ENCODE measurements at places on chromosomes 1 and 21. TPM values are rescaled to one million over a fixed set of nuclear protein-coding genes. Genes with fewer than 3 reads are reported as not detected.

- no peak for DNase-seq
Measured at GRCh38 chr1:72485801-72486200, 203.5 kb upstream of the NEGR1 start.

- DNase-seq: no peak
Measured at GRCh38 chr1:167156466-167156865, 62.6 kb downstream of the STYXL2 start.

DNA sequence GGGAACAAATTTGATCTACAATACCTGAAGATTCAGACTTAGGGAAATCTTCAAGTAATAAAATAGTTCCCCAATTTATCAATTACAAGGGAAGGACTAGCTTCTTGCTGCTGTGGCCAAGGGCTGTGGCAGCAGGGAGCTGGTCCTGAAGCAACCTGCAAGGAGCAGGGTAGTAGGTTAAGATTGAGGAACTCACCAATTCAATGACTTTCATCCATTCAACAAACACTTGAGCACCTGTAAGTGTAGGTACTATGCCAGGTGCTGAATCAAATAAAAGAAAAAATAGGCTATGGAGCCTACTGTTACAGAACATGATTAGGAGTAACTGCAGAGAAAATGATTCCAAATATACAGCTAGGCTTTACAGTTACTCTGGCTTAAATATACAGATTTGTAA, 64.2 kb upstream of the RBM34 start:
- no peak for DNase-seq

GRCh38 chr1:186865253-186865652, 36.5 kb downstream of the PLA2G4A start:
- no peak for DNase-seq

DNA sequence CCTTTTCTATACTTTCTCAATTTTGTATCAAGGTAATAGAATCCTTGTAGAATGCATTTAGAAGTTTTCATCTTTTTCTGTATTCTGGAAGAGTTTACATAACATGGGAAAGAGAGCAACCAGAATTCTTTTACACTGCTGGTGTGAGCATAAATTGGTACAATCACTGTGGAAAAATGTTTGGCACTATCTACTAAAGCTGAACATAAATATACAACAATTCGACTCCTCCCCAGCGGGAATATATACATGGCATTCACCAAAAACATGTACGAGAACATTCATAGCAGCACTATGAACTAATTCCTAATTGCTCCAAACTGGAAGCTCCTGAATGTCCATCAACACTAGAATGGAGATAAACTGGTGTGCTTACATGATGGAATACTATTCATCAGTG, 1.8 kb upstream of the ACBD6 start:
- no peak for DNase-seq

DNA sequence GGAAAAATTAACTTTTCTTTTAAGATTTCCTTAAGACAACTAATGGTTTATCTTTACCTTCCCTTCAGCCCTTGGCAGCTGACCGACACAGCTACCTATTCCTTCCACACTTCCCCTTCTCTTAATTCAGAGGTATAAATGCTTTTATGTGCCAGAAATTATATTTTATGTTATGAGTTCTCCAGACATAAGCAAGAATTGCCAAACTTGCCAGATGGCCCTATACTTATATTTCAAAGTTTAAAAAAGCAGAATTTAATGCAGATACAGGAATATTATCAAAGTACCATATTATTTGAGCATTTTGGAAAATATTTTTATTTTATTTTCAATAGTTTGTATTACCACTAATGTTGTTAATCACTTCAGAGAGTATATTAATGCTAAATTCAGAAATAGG, 445.0 kb downstream of the PTBP2 start:
- no peak for DNase-seq

GRCh38 chr1:203526572-203526971, 32.6 kb downstream of the OPTC start:
- DNase-seq: no peak

DNA sequence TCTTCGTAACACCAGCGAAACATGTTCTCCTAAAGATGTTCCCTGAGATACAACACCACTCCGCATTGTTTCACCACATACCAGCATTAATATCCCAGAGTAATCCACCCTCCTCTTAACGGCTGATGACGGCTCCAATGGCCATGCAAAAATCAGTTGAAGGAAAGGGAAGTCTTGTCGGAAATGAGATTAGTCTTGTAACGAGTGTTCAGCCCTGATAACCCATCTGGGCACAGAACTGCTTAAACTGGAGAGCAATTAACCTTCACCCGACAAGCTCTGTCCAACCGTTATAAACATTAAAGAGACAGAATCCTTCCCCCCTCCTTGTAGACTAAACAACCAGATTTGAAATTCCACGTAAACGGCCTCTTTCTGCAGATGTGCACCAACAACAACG, 21.9 kb downstream of the ERG start:
- peak; percentile 96 for DNase-seq

DNA sequence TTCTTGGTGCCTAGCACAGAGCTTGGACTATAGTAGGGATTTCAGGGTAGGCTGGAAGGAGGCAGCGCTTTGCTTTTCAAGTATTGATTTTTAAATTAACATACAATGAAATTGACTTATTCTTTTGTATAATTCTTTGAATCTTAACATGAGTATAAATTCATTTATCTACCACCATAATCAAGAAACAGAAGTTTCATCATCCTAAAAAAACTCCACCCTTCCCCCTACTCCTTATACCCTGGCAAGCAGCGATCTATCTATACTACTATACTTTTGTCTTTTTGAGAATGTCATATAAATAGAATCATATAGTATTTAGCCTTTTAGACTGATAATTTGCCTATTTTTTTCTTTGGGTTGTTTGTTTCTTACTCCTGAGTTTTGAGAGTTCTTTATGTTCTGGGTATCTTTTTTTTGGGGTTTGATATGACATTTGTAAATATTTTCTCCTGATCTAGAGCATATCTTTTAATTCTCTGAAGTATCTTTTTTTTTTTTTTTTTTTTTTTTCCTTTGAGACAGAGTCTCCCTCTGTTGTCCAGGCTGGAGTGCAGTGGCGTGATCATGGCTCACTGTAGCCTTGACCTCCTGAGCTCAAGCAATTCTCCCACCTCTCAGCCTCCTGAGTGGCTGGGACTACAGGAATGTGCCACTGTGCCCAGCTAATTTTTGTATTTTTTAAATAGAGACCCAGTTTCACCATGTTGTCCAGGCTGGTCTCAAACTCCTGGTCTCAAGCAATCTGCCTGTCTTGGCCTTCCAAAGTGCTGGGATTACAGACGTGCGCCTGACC, 6.4 kb downstream of the RPS6KC1 start:
- no peak for DNase-seq

GRCh38 chr1:117250061-117250606, 39.4 kb upstream of the VTCN1 start:
- no peak for DNase-seq

DNA sequence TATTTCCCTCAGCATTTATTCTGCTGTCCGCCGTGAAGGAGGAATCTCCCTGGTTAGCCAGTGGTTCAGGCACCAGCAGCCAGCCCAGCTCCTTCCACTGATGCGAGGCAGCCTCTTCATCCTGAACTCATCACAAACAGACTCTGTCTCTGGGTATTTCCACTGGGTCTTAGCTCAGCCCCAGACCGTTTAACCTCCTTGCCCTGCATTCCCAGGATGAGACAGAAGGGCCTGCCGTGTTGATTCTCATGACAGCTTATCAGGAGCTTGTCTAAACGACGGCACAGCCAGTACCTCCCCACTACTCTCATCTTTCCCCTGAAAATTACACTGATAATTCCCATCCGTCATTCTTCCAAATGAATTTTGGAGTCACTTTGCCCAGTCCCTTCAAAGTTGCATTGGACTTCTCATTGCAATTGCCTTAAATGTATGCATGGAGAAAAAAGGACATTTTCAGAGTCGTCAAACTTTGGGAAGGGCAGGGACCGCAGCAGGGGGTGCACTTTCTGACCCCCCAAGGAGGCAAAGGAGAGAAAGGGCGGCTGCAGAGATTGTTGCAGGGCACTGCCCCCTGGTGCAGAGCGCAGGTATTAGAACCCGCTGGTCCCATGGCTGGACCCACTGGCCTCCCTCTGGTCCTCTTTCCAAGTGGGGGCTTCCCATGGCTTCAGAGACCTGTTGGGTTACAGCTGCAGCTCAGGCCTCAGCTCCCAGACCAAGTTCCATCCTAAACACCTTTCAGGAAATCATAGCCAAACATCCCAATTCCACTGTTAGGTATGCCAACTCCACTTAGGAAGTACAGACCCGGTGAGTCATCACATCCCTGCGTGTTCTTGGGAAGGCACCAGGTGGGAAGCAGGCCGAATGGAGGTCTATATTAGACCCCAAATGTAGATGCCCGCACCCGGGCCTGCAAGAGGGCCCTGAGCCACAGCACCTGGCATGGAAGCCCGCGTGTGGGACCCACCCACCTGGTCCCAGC, 3.7 kb upstream of the MEGF6 start:
- DNase-seq: peak; percentile 48

DNA sequence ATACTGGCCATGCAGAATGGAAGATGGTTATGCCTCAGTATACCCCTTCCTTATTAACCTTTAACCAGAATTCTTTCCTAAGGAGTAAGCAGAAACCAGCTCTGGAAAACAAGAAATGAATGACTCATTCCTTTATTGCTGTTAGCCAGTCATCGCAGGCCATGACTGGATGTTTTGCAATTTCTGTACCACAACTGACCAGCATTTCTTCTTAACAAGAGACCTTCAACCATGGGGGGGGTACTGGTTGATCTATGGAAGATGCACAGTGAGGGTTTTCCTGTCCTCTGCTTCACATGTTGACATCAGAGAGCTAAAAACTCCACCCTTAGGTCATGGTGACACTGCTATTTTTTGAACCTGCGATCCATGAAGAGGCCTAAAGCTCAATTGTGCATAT, 28.0 kb upstream of the RNF2 start:
- DNase-seq: no peak

DNA sequence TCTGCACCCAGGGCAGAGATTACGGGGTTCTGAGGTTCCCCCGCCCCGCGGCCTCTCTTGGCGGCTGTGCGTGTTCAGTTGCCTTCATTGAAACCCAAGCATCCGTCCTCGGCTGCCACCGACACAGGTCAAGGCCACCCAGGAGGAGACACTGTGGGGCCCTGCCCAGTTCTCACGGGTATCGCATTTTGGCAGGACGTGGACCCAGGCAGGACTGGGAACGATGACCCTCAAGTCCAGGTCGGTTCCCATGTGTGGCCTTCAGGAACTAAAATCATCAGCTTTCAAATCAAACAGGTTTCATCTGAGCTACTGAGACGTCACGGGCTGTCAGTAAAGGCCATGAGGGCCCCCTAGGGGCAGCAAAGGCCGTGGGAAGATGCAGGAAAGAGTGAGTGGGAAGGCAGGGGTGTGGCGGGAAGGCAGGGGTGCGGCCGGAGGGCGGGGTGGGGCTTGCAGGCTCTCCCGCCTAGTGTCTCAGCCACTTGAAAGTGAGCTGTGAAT, 7.0 kb upstream of the C1orf174 start:
- DNase-seq: no peak

DNA sequence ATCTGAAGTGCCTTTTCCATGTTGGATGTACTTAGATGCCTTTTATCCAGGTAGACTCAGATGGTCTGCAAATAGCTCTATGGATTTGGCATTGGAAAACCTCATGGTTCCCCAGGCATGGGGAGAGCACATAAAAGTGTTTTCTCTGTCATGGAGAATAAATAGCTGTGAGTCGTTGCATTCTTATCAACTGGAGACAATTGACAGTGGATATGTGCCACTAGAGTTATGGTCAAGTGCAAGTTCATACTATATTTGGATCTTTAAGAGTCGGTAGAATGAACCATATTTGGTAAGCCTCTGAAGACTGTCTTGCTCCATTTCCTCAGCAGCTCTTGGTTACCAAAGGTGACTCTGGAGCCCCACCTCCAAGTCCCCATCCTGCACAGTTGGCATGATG, 83.7 kb downstream of the ROR1 start:
- no peak for DNase-seq

DNA sequence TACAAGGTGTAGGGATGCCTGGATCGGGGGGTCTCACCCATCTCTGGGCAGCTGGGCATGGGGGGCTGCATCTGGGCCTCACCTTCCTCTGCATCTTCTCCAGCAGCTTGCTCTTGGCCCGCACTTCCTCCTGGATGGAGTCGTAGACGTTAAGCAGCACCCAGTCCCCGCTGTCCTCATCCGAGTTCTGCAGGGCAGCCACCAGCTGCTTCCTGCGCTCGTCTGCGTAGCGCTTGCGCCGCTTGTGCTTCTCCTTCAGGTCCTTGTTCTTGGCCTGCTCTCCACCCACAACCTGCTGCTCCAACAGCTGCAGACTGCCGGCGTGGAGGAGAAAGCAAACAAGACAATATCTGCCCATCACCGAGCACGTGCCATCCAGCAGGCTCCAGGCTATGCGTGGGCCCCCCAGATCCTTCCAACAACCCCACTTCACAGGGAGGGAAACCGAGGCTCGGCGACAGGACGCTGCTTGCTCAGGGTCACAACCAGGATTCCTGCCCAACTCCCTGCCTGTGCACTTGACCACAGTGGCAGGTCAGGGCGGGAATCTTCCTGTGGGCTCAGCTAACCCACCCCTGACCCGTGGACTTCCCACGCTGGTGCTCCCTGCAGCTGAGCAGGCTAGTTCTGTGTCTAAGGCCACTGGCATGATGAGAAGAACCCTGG, 21.5 kb upstream of the DDOST start:
- DNase-seq: no peak

- DNase-seq: no peak
Measured at GRCh38 chr1:44296806-44297205, 58.3 kb downstream of the ERI3 start.

The LINGO4 gene
- total RNA-seq: not detected

The CPLANE2 gene
- total RNA-seq: 6.7 TPM

The DCDC2B gene
- not detected for total RNA-seq

The HTR6 gene
- total RNA-seq: not detected

The CHML gene
- 9.9 TPM for total RNA-seq

The FCRL4 gene
- total RNA-seq: not detected

The DBT gene
- 2.6 TPM for total RNA-seq

The LRIG2 gene
- total RNA-seq: 8.9 TPM

The DNASE2B gene
- not detected for total RNA-seq

The STYXL2 gene
- not detected for total RNA-seq

The OR2T11 gene
- total RNA-seq: not detected

Measured in lung microvascular endothelial cell (primary cell).